Ammon's horn (tissue), 1 donor: ENCODE measurements at places on chromosomes 16 and 17.

DNA sequence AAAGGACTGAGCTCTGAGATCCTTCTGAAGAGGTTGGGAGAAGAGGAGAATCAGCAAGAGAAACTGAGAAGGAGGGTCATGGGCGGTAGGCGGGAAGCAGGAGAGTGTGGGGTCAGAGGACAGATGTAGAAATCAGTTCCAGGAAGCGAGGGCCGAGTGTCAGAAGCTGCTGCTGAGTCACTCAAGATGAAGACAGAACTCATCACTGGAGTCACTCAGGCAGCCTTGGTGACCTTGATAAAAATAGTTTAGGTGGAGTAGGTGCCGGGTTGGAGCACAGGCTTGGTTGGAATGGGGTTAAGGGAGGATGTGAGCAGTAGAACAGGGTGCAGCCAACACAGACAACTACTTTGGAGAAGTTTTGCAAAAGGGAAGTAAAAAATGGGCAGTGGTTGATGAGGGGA is 6.1 kb upstream of the ITGAM start:
- DNase-seq, result peak; percentile 45

- no peak for DNase-seq
Observed at GRCh38 chr17:50508573-50509460, 578 bp downstream of the MYCBPAP start.

DNA sequence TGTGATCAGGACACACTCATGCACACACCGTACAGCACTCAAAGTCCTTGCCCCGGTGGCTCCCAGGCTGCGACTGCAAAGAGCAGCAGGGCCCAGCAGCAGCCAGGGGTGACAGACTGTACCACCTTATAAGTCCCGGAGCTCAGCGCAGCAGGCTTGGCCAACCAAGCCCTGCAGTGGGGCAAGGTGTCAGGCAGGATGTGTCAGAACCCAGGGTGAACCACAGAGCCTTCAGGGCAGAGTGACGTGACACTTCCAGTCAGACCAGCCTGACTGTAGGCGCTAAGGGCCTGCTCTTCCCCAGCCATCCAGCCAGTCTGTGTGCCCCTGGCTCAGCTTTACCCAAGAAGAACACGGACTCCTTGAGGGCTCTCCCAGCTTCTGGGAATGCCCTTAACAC is 204.1 kb downstream of the COPRS start:
- DNase-seq, result no peak

GRCh38 chr16:8959921-8960787 is 3.6 kb downstream of the USP7 start:
- no peak for DNase-seq

DNA sequence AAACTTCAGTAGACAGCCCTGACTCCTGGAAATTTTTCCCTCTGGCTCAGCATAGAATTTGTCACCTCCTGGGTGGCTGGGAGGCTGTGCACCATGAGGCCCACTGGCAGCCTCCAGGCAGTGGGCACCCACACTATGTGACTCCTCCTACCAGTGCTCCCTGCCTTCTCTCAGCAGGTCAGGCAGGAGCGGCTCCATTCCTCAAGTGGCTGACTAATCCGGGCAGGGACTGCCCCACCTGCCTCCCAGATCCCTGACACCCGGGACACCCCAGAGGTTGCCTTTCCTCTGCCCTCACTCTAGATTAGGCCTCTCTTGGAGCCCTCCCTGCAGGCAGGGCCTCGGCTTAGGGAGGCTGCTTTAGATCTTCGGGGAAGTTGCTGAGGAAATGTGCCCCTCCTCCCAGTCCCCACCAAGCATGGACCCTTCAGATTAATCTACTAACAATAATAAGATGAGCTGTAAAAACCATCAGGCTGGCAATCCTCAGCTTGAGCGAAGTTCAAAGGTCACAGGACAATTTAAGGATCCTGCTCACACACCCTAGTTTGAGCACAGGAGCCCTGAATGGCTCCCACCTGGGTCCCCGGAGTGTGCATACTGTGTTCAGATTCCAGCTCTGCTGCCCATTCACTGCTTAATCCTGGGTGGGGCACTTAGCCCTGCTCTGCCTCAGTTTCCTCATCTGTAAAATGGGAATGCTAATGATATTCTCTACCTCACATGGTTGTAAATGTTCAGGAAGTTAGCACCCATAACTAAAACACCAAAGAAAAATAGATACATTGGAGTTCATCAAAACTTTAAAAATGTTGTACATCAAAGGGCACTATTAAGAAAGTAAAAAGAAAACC is 10.0 kb upstream of the MYCBPAP start:
- no peak for DNase-seq

GRCh38 chr17:9259419-9259818 is 238.1 kb downstream of the NTN1 start:
- DNase-seq, result no peak

DNA sequence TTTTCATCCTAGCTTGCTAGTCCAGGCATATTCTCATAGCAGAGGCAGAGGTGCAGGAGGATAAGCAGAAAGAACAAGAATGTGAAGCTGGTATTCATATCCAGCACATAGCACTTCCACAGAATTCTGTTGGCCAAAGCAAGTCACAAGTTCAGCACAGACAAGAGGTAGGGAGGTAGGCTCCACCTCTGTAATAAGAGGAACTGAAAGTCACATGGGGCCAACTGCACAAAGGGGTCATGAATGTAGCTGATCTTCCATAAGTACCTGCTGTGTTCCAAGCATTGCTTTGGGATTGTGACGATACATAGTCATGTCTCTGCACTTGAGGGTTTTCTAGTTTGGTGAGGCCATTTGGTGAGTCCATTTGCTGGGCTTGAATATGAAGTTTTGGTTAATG is 110.8 kb upstream of the MPHOSPH6 start:
- DNase-seq, result no peak

DNA sequence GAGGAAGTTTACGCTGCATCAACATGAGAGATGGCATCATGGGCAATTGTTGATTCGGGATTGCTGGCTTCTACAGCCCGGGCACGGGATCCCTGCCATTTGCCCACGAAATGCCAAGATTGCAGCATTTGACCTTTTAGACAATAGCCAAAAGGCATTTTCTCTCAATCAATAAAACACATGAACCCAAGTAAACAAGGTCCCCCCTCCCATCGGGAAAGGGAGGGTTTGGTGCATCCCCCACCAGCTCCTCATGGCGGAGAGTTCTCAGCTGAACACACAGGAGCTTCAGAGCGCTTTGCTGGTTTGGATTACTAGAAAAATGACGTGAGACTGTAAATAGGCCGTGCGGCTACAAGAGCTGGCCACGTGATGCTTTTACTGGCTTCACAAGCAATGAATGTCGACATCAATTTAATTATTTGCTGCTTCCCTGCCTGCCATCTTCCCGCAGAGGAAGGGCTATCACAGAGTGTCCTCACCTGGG is 147.6 kb downstream of the C16orf95 start:
- no peak for DNase-seq

DNA sequence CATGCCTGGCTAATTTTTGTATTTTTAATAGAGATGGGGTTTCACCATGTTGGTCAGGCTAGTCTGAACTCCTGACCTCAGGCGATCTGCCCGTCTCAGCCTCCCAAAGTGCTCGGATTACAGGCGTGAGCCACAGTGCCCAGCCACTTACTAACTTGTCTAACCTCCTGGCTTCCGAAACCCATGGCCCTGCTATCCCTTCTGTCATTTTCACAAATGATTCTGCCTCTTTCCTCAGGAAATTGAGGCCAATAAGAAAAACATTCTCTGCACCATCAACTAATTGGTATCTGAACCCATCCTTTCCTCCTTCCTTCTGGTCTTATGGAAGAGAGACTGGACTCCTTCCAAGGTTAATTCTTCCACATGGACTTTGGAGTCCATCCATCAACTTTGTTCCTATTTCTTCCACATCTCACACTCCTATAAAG is 27.9 kb upstream of the TNRC6A start:
- no peak for DNase-seq

DNA sequence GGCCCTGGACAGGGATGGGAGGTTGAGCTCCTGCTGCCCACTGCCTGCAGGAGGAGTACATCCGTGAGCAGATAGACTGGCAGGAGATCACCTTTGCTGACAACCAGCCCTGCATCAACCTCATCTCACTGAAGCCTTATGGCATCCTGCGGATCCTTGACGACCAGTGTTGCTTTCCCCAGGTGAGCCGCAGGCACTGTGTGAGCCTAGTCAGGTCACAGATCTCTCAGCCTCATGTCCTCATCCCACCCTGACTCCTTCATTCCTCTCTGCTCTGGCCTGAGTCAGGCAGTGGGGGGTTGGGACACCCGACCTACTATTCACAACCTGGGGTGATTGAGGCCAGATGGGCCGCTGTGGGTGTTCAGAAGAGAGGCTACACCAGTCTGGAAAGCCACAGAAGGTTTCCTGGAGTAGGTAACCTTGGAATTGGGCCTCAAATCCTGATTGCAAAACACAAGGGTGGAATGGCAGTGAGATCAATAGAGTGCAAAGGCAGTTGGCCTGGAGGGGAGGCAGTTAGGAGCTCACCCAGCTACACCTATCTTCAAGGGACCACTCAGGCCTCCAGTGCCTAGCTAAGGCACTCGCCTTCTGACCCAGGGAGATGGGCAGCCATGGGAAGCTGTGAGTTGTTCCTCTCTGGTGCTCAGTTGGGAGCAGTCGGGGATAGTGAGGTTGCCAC is 29.7 kb downstream of the MYO15A start:
- DNase-seq, result no peak

DNA sequence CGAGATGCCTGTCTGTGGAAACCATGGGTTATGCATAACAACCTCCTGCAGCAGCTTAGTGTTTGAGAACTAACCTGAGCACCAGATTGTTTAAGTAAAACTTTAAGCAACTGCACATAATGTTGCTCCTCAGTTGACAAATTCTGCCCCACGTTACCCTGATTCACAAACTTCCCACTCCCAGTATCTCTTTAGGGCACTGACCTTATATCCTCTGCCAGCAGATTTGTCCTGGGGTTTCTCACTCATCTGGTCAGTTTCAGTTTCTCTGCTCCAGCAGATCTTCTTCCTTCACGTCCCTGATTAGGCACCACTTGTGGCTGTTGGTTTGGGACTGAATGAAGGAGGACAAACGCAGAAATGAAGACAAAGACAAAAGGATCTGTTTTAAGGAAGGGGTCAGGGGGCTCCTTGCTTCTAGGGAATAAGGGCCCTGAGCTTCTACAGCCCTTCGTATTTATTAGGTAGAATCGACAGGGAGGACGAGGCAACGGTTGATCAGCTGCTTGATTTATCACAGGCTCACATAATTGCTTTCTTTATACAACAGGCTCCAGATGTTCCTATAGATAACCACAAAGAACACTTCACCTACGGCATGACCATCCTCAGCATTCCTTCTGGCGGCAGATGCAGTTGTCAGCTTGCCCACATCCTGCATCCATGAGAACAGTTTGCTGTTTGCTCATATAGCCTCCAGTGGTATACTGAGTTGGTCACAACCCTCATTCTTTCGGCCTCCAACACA is 13.5 kb upstream of the ZNF689 start:
- DNase-seq, result no peak

DNA sequence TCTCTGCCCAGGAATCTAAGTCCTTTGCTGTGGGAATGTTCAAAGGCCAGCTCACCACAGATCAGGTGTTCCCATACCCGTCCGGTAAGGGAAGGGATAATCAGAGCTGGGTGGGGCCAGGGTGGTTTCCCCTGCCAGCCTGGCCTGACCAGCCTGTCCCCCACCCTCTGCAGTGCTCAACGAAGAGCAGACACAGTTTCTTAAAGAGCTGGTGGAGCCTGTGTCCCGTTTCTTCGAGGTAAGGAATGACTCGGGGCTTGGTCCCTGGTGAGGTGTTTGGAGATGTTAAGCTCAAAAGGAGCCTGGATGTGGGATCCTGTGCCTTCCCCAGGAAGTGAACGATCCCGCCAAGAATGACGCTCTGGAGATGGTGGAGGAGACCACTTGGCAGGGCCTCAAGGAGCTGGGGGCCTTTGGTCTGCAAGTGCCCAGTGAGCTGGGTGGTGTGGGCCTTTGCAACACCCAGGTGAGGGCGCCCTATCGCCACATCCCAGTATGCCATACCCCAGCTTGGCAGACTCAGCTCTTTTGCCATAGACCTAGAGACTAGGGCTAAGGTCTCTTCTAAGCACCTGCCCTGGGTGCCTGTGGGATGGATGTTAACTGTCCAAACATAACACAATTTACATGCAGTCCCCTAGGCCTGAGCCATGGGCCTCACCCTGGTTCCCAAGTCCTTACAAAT is 997 bp downstream of the ACADVL start:
- no peak for DNase-seq

GRCh38 chr17:43530288-43531081 is 15.7 kb downstream of the ETV4 start:
- DNase-seq, result no peak

- peak; percentile 69 for DNase-seq
Observed at GRCh38 chr17:39194985-39195524, 2.4 kb downstream of the CACNB1 start.

- no peak for DNase-seq
Observed at GRCh38 chr17:67156269-67157199, 88.5 kb downstream of the HELZ start.

GRCh38 chr16:67104061-67104460 is 5.7 kb upstream of the PHAF1 start:
- DNase-seq, result no peak

DNA sequence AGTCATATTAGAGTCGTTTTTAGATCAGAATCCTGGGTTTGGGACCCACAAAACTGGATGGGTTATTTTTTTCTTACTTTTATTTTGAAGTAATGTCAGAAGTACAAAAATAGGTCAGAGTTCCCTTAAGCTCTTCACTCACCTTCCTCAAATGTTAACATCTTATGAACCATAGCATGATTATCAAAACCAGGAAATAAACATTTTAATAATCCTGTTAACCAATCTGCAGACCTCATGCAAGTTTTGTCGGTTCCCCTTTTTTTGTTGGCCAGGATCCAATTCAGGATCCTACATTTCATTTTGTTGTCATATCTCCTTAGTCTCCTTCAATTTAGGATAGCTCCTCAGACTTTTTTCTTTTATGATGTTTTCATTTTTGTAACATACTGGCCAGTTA is 162.0 kb downstream of the CHD9 start:
- DNase-seq, result no peak

DNA sequence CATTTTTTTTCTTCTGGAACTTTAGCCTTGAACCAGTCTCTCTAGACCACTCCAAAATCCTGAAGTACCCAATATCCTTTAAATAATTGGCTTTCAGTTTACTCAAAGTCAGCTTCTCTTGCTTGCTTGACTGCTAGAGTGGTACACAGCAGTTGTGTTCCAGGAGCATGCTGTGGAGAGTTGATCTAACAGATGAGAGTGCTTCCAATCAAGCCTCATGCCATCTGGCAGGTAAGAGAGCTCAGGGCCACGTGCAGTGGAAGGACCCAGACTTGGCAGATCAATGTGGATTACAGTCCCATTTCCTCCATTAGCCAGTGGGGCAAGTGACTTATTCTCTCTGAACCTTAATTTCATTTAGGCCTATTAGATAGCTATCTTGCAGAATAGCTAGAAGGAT is 15.7 kb downstream of the CNEP1R1 start:
- DNase-seq, result no peak
